Stimulated activated CD8-positive, alpha-beta memory T cell treated with anti-CD3 and anti-CD28 coated beads, Interleukin-4, amount 100 ng/mL, for 4 hours (primary cell): ENCODE measurements at places on chromosomes 11 and 22.

DNA sequence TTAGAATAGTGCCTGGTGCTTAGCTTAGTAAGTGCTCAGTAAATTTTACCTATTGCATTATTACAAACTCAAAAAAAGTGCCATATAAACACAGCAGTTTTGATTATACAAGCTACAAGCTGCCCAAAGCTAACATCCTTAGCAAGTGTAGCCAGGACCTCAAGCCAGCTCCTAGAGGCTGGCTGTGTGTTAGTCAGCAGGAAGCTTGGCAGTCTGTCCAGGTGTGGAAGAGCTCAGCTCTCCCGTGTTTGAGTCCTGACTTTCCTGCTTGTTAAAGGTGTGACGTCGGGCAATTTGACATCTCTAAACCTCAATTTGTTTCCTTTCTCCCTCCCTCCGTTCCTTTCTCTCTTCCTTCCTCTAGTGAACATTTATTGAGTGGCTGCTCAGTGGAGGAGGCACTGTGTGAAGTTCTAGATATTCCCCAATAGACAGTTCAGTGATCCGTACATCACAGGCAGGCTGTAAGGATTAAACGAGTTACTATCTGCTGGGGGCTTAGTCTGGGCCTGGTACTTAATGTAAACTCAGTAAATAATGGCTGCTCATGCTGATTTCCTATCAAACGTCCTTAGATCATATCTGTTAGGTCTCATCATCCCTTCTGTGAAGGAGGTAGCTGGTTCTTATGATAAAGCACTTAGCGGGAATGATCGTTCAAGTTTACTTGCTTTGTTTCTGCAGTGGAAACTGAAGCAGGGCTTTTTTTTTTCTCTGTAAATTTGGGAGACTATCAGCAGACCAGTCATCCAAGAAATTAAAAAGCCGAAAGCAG is 68.7 kb downstream of the PRR5L start:
- DNase-seq, result no peak

- no peak for DNase-seq
These were observed 145.6 kb downstream of the FEZ1 start for GRCh38 chr11:125350206-125351032.

GRCh38 chr11:103070142-103070541 is 21.8 kb downstream of the DCUN1D5 start:
- no peak for DNase-seq

- DNase-seq, result no peak
These were observed 38.3 kb downstream of the CLPB start for GRCh38 chr11:72396041-72396440.

GRCh38 chr11:73520353-73521061 is 77.4 kb downstream of the FAM168A start:
- no peak for DNase-seq

- DNase-seq, result no peak
These were observed 39.4 kb downstream of the PC start for GRCh38 chr11:66918741-66919140.

DNA sequence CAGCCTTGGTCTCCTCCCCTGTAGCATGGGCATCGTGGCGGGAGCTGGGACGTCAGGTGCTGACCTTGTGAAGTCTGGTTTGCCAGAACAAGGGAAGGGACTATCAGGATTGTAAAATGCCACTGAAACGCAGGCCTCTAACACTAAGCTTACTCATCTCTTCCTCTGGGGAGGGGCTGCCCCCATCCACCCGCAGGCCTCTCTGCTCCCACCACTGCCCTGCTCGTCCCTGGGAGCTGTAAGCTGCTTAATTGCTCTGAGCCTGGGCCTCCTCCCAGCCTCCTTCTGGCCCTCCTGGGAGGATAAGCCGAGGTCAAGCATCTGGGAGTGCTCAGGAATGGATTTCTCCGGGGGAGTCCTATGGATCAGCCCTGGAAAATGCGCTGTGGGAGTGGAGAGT is 8.4 kb downstream of the SHISAL1 start:
- DNase-seq, result no peak

GRCh38 chr11:78256962-78257361 is 68.2 kb downstream of the USP35 start:
- no peak for DNase-seq

DNA sequence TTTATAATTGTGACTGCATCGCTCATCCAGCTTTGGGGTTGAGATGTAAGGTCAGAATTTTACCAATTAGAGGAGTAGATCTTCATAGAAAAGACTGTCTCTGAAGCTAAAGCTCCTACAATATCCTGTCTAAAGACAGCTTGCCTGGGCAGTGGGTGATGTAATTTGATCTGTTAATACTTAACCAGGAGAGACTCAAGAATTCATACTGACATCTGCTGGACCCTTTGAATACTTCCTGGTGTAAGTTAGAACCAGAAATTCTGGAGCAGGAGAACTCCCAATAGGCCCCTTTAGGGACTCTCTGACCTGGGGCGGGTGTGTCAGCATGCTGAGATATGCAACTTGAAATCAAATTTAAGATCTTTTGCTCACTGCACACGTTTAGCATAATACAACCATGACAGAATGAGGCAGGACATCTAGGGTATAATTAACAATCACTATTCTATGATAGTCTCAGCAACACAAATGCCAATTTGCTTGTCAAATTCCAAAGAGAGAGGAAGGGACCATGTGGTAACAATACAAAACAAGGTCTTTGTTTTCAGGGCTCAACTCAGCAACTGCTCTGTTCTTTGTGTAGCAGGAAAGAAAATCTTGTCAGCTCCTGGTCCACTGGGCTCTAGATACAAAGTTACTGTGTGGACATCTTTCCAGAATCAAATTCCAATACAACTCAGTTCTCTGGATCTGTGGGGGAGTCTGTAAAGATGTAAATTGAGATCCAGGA is 143.9 kb downstream of the INSC start:
- no peak for DNase-seq

DNA sequence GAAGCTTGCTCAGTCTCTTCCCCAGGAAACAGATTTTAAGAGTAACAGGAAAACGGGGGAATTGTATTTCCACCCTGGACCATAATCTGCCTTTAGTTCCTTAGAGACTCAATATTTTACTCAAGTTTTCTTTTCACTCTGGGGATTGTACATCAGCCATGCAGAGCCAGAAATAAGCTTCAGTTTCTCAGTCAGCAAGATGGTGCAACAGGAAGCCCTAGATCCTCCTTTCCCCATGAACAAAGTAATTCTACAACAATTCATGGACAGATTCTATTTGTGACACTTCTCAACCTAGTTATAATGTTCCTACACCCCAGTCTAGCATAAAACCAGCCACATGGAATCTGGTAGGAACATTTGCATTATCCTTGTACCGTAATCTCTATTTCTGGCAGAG is 24.7 kb downstream of the OR8B2 start:
- no peak for DNase-seq

DNA sequence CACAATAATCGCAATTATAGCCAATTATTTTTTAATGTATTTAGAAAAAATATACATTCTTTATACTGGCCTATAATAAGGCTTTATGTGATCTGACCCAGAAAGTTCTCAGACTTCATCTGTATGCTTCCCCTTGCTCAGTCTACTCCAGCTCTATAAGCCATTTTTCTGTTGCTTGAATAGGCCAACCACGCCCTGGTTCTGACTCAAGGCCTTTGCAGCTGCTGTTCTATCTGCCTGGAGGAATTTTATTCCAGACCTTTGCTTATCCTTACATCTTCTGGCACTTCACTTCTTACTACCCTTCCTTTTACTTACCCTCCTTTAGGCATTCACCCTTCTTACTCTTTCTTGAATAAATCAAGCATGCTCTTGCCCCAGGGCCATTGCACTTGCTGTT is 54.9 kb upstream of the PDE3B start:
- DNase-seq, result no peak
